Stimulated activated CD4-positive, alpha-beta T cell treated with anti-CD3 and anti-CD28 coated beads, Interleukin-15, amount 100 ng/mL, for 48 hours (primary cell): ENCODE measurements at places on chromosomes 6 and 20.

- no peak for DNase-seq
Measured at GRCh38 chr6:151512481-151512880, 18.7 kb downstream of the CCDC170 start.

GRCh38 chr6:15242937-15243614 is 2.8 kb upstream of the JARID2 start:
- DNase-seq: no peak

DNA sequence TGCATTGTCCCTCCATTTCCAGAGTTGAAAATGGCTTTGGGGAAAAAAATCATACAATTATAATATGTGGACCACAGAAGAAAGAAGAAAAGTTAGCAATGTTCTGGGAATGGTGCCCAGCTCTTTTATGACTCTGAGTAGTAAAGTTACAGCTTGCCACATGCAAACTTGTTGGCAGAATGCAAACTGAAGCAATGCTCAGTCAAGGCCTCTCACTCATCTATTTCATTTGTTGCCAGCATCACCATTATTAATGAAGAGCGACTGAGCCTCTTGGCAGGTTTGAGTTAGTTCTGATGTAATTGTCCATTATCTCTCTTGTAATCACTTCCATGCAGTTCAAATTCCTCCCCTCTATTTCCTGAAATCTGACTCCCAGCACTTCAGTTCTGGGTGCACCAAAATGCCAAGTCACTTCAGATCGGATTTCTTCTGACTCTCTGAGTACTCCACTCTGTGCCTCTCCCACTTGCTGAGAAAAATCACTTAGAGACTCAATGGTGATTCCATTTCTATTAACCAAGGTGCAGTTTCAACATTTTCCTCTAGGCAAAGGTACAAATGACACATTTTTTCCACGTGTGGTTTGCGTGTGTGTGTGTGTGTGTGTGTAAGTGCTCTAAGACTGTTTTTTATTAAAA is 154.4 kb upstream of the STMND1 start:
- DNase-seq: no peak

DNA sequence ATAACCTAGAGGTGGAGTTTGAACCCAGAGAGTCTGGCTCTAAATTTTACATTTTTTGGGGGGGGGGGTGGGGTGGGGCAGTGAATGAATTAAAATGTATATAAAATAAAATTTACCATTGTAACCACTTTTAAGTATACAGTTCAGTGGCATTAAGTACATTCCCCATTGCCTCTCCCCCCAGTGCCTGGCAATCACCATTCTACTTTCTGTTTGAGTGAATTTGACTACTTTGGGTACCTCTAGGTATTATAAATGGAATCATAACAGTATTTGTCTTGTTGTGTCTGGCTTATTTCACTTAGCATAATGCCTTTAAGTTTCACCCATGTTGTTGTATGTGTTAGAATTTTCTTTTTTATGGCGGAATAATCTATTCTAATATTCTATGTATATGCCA is 2.7 kb downstream of the FAM110A start:
- no peak for DNase-seq

DNA sequence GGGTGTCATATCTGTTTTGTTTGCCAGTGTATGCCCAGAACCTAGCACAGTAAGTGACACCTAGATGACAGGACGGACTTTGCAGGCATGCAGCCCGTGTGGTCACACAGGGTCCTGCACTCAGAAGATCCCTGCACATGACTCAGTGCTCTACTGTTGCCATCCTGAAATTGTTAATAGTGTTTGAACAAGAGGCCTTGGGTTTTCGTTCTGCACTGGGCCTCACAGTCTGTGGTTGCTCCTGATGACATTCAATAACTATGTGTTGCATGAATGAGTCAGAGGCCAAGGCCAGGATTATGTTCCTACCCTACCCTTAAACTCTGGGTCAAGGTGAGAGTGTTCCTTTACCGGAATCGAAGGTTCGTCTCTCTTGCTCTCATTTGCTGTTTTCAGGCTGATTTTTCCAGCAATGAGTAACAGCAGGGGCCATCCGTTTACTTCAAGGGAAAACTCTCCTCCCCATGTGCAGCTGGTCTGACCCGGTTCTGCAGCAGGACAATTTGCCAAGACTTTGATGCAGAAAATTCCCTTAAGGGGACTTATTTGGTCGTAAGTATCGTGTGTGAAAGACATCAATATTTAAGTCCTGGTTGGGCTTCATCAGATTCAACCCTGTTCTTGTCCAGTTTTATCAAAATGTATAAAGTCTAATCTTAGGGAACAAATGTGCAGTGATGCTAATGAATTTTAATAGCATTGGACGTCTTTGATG is 13.0 kb upstream of the PFDN4 start:
- DNase-seq: no peak

DNA sequence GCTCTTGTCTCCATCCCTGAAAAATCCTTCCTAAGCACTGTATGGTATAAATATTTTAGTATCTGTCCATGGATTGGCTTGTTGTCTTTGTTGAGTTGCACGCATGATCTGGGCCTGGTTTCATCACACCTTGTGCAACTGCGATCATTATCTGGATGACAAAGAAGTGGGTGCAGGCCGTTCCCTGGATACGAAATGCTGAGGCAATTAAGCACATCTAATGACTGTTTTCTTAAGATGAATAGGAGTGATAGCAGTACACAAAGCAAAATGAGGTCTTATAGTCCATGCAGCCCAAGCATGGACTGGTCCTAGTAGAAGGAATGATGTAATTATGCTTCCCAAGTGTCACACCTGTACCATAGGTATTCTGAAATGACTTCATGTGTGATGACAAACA is 47.8 kb downstream of the SLC35D3 start:
- DNase-seq: no peak

DNA sequence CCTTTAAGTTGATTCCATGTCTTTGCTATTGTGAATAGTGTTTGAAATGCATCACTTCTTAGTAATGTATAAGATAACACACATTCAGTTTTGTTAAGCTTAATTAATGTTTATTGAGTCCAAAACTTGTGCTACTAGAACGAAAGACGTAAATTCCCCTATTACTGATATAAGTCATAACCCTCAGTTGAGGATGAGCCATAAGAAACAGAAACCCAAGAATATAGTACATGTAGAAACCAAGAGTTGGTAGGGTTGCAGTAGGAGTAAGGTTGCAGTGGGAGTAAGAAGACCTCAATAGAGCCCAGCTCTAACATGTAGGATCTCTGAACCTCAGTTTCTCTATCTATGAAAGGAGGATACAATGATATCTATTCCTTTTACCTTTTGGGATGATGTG is 19.3 kb downstream of the CITED2 start:
- no peak for DNase-seq

DNA sequence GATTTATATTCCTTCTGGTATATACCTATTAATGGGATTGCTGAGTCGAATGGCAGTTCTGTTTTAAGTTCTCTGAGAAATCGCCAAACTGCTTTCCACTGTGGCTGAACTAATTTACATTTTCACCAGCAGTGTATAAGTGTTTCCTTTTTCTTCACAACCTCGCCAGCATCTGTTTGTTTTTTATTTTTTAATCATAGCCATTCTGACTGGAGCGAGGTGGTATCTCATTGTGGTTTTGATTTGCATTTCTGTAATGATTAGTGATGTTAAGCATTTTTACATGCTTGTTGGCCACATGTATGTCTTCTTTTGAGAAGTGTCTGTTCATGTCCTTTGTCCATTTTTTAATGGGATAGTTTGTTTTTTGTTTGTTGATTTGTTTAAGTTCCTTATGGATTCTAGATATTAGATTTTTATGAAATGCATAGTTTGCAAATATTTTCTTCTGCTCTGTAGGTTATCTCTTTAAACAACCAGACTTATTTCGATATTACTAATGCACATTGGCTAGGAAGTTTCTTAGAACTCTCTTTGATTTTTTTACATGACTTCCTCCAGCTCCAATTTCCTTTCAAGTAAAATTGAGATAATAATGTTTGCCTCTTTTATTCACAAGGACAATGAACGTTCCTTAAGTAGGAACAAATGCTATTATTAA is 12.2 kb upstream of the VNN1 start:
- DNase-seq: no peak

DNA sequence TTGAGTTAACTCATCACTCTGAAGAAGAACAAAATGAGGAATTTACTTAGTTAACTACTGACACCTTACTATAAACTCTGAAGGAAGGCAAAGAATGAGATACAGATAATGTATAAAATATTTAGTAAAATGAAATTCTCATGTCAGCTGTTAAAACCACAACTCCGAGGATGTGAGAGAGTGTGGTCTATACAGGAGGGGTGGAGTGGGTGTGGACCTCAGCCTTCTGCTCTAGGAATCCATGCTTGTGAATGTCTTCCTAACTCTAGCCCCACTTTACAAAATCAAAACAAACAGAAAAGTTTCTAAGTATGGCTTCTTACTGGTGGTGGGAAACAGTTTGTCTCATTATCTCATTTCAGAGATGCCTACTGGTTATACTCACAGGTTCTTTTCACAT is 14.2 kb downstream of the PPP1R14C start:
- no peak for DNase-seq

GRCh38 chr20:63095718-63096654 is 89.2 kb upstream of the BHLHE23 start:
- DNase-seq: no peak

- no peak for DNase-seq
Measured at GRCh38 chr6:122749451-122750050, 30.0 kb upstream of the FABP7 start.

DNA sequence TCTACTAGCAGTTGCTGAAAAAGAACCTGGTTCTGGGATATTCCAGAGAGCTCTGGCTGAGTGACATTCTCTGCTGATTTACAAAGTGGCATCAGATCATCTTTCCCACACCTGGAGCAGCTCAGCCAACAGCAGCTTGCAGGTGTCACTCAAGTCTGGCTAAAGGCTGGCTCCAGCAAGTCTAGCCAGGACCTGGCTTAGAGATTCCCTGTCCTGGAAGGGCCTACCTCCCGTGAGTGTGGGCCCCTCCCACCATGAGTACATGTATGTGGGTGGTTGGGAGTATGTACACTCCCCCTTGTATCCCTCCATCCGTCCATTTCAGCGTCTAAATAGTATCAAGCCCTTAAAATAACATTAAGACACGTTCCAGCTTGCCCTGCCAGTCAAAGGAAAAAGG is 539.3 kb upstream of the ID4 start:
- no peak for DNase-seq

DNA sequence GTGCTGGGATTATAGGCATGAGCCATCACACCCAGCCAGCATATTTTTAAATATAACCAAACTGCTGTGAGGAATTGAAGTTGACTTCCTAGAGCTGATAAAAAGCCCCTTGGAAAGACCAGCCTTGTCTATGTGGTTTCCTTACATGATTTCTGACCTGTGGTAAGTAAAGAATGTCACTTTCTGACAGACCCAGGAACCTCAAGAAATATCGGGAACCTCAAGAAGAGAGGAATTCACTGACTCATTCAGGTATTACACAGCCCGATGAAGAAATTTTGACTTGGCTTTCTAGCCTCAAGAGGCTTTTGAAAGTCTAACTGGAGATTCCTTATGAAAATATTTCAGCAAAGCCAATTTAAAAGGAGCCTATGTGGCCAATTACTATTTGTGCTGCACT is 71.8 kb downstream of the FOXF2 start:
- DNase-seq: no peak

DNA sequence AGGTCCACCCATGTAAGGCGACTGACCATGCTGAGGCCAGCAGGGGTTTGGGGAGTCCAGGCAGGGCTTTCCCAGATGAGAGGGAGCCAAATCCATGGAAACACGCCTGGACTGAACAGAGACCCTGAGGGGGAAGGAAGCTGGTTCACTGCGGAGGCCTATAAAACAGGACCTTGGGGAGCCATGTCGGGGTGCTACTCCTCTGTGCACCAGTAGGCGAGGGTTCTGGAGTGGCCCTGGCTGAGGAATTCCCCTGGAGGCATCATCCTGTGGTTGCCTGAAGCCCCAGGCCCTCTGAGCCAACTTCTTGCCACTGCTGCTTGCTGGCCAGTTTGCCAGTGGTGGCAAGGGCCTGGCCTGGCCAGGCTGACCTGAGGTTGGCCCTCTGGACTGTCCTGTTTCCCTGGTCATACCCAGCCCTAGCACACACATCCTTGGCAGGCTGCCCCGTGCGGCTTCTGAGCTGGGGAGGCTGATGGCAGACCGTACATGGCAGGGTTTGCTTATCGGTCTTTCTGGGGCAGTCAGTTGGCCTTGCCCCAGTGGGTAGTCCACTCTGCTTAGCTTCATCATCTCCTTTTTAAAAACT is 2.2 kb upstream of the LRRN4 start:
- DNase-seq: no peak

- no peak for DNase-seq
Measured at GRCh38 chr20:61543086-61543485, 291.0 kb downstream of the CDH4 start.

GRCh38 chr6:26008470-26008869 is 45.9 kb downstream of the TRIM38 start:
- DNase-seq: no peak

GRCh38 chr20:22453244-22454080 is 130.9 kb downstream of the FOXA2 start:
- no peak for DNase-seq

DNA sequence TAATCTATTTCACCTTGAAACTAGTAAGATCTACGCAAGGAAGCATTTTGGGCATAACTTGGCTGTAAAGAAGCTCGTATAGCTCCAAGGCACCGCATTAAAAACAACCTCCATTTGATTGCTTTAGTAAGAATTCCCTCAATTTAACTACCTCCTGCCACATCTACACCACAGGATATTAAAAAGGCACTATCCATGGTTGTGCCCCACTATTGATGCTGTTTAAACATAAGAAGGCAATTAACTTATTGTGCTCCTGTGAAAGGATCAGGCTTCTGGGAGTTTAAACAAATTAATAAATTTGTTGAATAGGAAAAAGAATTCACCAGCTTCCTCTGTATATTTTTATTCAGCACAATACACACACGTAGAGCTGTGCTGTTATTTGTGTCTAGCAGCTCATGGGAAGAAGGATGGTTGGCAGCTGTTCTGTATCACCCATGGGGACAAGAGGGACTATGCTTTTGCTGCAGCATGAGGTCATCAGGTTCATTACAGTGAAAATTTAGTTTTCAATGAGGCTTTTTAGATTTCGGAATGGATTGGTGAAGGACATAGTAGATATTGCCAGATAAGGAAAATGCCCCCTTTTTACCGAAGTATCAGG is 513.3 kb downstream of the HAO1 start:
- DNase-seq: no peak

GRCh38 chr6:119463081-119463626 is 113.6 kb upstream of the MAN1A1 start:
- peak; percentile 8 for DNase-seq

GRCh38 chr6:100456141-100456907 is 8.4 kb downstream of the SIM1 start:
- no peak for DNase-seq

- no peak for DNase-seq
Measured at GRCh38 chr6:6686176-6686575, 97.7 kb downstream of the LY86 start.
